ENCODE measurements at places on chromosomes 6 and 20.

DNA sequence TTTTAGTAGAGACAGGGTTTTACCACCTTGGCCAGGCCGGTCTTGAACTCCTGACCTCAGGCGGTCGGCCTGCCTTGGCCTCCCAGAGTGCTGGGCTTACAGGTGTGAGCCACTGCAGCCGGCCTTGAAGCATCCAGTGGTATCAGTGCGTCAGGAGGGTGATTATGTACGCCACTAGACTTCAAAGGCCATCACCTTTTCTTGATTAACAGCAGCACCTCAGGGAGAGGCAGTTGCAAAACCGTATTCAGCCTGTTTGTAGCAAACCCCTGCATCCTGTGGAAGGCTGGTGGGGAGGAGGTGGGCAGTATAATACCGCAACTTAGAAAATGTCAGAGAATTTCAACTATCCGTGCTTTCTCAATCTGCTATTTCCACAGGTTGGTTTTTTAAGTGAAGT lies 27.3 kb upstream of the SHLD1 start:
- H3K27ac ChIP-seq: no peak overlapping the region
- no peaks in the 10 kb centered on the region for H3K27me3 ChIP-seq
- H3K36me3 ChIP-seq: no peaks in the 10 kb centered on the region
- DNase-seq: no peak

- no peaks in the 10 kb centered on the region for H3K27me3 ChIP-seq
- no peak overlapping the region for H3K27ac ChIP-seq
- no peaks in the 10 kb centered on the region for H3K4me1 ChIP-seq
These were observed 9.5 kb upstream of the NXT1 start for GRCh38 chr20:23341073-23341472.

GRCh38 chr6:4289770-4290320 lies 154.5 kb upstream of the ECI2 start:
- H3K27me3 ChIP-seq: no peaks in the 10 kb centered on the region
- no peak overlapping the region for H3K4me3 ChIP-seq
- H3K27ac ChIP-seq: no peak overlapping the region
- H3K4me1 ChIP-seq: no peaks in the 10 kb centered on the region
- DNase-seq: no peak

- H3K4me3 ChIP-seq: no peak overlapping the region
- H3K36me3 ChIP-seq: no peaks in the 10 kb centered on the region
- no peak for DNase-seq
- no peak overlapping the region for H3K27ac ChIP-seq
- H3K27me3 ChIP-seq: no peaks in the 10 kb centered on the region
These were observed 132.4 kb downstream of the MACROD2 start for GRCh38 chr20:14127514-14128223.

DNA sequence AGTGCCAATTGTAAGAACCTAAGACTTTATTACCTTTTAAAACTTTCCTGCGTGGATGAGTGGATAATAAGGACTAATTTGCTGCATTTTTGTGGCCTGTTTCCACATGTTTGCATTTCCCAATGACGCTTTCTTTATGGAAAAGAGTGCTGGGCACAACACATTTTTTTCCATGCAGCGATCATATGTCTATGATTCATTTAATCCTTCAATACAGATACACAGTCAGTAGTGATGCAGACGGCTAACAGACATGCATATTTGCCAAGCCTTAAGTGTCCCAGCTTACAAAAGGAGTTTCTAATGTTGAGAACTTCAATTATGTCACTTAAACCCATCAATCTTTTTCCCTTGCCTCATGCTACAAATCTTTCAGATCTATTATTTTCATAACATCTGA lies 239.8 kb upstream of the PREP start:
- no peak overlapping the region for H3K4me3 ChIP-seq
- no peak overlapping the region for H3K27ac ChIP-seq
- no peak for DNase-seq
- no peaks in the 10 kb centered on the region for H3K4me1 ChIP-seq

DNA sequence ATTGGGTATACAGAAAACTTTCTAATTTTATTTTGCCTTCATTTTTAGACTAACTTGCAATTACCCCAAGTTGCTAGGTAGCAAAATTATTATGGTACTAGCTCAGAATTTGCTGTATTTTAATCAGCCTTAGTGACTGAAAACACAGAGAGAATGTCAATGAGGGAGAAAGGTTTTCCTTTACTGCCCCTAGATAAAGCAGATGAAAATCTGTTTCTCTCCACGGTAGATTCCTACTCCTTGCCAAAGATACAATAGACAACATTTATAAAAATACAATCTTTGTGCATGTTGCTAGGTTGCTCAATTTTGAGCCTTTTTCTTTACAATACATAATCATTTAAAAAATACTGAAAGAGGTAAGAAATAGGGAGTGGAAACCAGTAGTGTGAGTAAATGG lies 222.2 kb downstream of the BCKDHB start:
- H3K36me3 ChIP-seq: no peaks in the 10 kb centered on the region
- H3K4me1 ChIP-seq: no peaks in the 10 kb centered on the region
- H3K4me3 ChIP-seq: no peak overlapping the region
- no peak overlapping the region for H3K27ac ChIP-seq
- no peak for DNase-seq

DNA sequence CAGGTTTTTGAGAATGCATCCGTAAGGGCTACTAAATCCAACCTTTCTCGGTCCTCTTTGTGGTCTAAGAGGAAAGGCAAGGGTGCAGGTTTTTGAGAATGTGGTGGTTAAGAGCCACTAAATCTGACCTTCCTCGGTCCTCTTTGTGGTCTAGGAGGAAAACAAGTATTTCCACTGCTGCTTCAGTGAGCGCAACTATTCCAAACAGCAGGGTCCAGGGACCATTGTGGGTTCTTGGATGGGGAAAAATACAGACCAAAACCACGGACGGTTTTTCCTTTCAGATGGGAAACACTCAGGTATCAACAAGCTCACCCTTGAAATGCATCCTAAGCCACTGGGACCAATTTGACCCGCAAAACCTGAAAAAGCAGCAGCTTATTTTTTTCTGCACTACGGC lies 21.9 kb downstream of the BTBD9 start:
- H3K4me3 ChIP-seq: no peak overlapping the region
- H3K36me3 ChIP-seq: no peaks in the 10 kb centered on the region
- no peaks in the 10 kb centered on the region for H3K27me3 ChIP-seq
- no peaks in the 10 kb centered on the region for H3K4me1 ChIP-seq

- no peak overlapping the region for H3K4me3 ChIP-seq
- H3K27me3 ChIP-seq: no peaks in the 10 kb centered on the region
- no peaks in the 10 kb centered on the region for H3K36me3 ChIP-seq
- no peak for DNase-seq
These were observed 26.2 kb upstream of the FOXP4 start for GRCh38 chr6:41519745-41520699.

- no peak overlapping the region for H3K27ac ChIP-seq
- H3K36me3 ChIP-seq: no peaks in the 10 kb centered on the region
- H3K27me3 ChIP-seq: no peaks in the 10 kb centered on the region
- no peaks in the 10 kb centered on the region for H3K4me1 ChIP-seq
These were observed 146.4 kb downstream of the RPS12 start for GRCh38 chr6:132960720-132961119.

DNA sequence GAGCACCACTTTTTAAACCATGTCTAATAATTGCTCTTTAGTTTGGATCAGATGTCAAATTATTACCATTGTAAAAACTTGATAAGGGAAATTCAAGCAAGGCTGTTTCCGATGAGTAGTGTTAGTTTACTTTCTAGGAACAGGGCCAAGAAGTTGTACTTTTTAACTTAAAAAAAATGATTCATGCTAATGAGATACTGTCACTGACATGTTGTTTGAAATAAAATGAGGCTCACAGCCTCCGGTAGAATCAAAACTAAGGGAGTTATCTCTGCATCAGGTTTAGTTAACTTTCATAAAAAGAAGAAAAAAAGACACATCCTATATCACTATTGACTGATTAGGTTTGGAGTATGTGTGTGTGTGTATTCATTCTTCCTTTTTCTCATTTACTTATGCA lies 55.2 kb upstream of the SUPT3H start:
- no peak overlapping the region for H3K4me3 ChIP-seq
- H3K27me3 ChIP-seq: no peaks in the 10 kb centered on the region
- no peak overlapping the region for H3K27ac ChIP-seq
- H3K4me1 ChIP-seq: no peaks in the 10 kb centered on the region
- DNase-seq: no peak

All from uterus (tissue), 4 donors.